ENCODE measurements at places on chromosomes 12 and 14.

DNA sequence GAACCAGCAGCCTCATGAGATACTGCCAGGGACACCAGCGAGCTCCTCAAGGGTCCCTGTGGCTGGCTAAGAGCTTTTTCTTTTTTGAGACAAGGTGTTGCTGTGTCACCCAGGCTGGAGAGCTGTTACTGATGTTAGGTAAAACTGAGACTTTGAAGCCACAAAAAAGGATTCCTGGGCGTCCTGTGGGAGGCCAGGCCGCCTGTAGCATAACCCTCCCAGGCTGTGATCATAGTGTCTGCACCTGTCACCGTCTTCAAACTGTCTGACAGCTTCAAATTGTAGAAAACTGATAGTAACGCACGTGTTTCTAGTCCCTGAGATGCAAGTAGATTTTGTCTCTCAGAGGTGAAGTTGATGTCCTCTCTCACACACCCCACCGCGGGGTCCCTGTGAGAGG, 4.1 kb downstream of the ZFYVE21 start:
- no peak for DNase-seq

DNA sequence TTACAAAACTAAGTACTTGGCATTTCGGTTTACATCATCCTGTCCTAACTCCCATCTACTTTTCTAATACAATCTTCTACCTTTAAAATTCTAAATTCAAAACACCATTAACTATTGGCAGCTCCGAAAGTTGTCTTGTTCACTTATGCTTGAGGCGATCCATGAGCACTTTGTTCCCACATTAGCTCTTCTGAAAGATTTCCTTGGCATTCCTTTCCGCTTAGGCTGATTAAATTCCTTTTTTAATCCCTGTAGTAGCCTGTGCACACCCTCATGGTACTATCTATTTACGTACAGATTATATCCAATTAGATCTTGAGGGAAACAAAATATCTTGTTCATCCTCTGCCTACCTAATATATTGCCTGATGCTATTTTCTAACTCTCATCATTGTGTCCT, 480.7 kb downstream of the PRKD1 start:
- DNase-seq, result no peak

- peak; percentile 78 for DNase-seq
These were observed 3.6 kb upstream of the NINJ2 start for GRCh38 chr12:666766-667308.

DNA sequence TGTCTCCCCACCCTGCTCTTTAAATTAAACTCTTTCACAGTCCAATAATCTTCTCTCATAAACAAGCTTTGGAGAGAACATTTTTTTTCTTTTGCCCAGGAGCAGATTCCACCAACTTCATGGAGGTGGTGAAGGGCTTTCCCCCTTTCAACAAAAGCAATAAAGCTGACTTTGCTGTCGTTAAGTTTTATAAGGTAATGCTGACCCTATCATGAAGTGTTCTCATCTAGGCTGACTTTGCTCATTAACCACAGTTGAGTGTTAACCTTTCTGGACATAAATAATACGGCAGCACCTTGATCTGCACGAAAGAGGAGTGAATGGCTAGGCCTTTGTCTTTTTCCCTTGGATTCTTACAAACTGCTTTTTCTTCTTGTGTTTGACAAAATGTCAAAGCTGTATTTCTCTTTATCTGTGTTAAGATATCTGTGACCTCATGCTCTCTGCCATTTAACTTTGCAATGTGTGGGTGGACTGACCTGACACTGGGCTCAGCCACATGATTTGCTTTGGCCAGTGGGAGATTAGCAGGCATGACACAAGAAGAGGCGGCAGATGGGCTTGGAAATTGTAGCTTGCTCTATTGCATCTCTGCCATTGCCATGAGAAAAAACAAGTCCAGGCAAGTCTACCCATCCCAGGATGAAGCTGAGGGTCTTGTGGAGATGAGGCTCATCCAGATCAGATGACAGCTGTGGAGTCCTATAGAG, 470.9 kb upstream of the CCDC196 start:
- no peak for DNase-seq

DNA sequence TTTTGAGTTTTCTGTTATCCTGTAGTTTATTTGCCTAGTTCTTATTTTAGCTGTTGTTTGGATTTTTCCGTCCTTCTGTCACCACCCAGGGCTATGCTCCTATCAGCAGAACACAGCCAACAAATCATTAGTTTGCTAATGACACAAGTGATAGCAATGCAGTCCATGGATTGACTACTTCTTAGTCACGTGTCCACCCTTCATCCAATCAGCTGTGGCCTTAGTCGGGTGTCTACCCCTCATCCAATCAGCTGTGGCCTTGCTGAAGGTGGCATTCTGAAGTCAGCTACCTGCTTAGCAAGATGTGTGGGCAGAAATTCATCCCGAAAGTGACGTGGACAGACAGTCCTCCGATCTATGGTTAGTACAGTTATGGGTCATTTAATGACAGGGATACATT, 182.3 kb downstream of the GALC start:
- DNase-seq, result no peak
